ENCODE measurements at places on chromosomes 3 and 15.

- no peak for DNase-seq
These were observed 108.8 kb upstream of the HACD2 start for GRCh38 chr3:123693584-123694190.

GRCh38 chr3:98732286-98733052, 30.7 kb upstream of the ST3GAL6 start:
- no peak for DNase-seq

DNA sequence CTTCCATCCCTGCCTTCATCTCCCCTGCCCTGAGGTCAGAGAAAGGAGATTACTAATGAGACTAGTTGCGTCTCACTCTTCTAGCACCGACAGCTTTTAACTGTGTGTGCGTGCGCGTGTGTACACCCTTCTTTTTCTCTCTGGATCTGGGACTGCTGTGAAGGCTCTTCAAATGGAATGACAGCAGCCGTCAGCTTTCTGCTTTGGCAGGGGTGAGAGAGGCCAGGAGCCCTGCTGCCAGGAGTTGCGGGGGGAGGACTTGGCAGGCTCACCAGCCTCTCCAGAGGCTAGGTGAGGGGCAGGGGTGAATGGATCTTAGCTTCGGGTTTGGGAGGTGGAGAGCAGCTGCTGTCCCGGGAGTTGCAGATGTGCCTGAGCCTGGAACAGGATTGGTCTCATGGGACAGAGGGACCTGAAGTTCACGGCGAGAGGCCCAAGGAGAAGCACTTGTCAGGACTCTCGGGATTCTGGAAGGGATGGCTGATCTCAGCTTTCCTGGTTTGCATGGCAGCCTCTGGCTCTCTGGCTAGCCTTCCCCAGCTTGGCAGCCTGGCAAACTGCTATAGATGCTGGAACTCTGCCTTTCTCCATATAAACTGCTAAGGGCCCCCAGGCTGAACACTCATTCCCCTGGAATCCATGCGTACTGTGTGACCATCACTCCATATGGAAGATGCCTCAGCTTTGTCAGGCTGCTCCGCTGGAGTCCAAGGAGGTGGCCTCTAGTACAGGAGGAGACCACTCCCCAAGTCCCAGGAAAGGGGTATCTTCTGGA, 16.6 kb downstream of the TEX264 start:
- DNase-seq = no peak

- no peak for DNase-seq
These were observed 113.8 kb downstream of the ANP32A start for GRCh38 chr15:68706931-68707330.
